ENCODE measurements at places on chromosomes 4 and X.
A peak's percentile ranks its signal among the peaks of the same experiment; 100 is the strongest.

GRCh38 chrX:64894454-64895038 is 81.7 kb downstream of the ZC4H2 start:
- DNase-seq = peak; percentile 44

DNA sequence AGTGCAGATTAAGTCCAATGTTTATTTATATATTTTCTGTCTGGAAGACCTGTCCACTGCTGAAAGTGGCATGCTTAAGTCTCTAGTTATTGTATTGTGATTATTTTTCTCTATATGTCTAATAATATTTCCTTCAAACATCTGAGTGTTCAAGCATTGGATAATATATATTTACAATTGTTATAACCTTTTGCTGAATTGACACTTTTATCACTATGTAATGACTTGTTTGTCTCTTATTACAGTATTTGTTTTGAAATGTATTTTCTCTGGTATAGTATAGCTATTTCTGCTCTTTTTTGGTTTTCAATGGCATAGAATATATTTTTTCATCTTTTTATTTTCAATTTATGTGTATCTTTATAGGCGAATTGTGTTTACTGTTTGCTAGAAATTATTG is 59.7 kb downstream of the EDA2R start:
- no peak for DNase-seq

DNA sequence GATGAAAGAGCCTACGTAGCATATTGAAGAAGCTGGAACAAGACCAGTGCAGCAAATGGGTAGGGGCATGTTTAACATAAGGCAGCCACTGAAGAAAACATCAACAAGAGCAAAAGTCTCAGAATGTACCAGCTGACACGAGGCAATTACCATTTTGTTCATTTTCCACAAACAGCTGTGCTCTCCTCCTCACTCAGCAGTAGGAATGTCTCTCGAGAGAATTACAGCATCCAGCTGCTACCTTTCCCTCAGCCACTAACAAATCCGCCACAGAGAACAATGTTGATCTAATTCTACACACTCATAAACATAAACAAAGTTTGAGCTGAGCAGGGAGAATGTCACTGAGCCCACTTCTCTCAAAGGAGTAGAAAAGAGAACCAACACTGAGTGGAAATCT is 68.0 kb downstream of the OPHN1 start:
- DNase-seq = no peak

DNA sequence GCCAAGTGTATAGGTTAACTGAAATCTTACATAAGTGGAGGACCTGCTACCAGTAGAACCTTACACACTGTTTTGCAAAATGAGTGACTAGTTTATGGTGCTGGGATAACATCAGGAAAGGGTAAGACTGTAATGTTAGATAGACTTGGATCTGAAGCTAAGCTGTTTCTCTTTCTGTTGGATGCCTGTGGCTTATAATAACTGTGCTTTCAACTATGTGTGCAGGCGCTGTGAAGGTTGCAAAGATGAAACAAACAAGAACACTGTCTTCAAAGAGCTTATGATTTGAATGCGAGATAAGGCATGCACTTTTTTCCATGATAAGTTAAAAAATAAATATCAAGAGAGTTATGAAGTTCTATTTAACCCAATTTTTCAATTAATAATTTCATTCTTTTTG is 34.5 kb upstream of the LCORL start:
- no peak for DNase-seq

GRCh38 chr4:104352211-104352610 is 142.5 kb downstream of the CXXC4 start:
- no peak for DNase-seq

DNA sequence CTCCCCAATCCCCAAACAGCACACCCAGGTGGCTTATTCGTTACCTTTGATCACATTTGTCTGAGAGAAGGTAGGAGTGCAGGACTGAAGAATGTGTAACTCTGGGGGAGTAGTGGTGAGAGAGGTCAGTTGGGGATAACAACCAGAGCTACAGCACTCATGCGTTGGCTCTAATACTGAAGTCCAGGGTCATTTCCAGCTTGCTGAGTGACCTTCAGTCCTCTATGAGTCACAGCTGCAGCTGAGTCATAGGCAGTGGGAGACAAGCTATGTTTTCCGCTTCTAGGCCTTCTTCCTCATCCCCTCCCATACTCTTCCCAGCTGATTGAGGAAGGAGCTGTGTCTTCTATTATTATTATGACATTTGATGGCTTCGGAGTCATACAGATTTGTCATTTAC is 31.6 kb upstream of the CT47C1 start:
- DNase-seq = no peak

DNA sequence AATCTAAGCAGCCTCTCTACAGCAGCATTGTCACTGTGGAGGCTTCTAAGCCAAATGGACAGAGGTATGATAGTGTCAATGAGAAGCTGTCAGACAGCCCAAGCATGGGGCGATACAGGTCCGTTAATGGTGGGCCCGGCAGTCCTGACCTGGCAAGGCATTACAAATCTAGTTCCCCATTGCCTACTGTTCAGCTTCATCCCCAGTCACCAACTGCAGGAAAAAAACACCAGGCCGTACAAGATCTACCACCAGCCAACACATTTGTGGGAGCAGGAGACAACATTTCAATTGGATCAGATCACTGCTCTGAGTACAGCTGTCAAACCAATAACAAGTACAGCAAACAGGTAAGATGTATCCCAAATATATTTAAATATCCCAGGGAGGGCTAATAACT is 4.1 kb downstream of the PCDH7 start:
- DNase-seq = no peak

DNA sequence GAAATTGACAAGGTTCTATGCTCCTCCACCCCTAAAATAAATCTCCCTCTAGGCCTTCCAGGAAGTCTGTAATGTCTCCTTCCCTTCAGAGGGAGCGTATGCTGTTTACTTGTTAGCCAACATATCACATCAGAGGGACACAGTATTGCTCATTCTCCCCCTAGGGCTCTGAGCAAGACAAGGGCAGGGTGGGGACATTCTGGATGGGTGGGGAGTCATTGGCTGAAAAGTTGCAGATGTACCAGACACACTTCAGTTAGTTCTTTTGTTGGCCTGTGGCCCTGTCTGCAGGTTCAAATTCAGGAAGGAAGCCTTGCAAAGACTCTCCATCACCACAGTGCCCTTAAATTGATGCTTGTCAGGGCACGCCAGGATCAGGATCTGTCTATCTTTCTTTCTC is 106.3 kb upstream of the TEX13D start:
- DNase-seq = no peak

DNA sequence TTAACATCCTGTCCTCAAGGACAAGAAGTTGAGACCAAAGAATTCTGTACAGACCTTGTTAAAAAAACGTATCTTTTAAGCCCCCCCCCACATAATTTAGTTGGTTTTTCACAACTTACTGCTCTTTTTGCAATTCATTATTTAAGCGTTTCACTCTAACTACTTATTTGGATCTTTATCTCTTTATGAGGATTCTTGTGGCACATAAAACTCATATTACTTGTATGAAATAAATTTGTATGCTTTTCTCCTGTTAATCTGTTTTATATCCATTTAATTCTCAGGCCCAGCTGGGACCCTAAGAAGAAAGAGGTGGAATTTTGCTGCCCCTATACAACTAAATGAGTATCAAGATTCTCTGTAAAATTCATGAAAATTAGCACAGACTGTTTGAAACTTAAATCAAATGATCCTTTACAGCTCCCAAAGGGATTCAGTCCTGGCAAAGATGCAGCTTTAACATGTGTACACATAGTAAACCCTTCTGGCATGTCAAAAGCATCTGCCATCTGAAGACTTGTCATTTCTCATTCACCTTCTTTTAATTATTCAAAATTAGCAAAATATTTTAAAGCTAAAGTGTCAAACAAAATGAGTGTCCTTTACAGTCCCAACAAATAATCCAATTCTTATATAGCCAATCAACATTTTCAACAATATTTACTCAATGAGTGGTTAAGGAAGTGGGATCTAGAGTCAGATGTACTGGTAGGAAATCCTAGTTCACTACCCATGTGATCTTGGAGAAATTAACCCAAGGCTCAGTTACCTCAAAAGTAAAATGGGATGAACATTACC is 17.7 kb downstream of the ARAP2 start:
- DNase-seq = no peak

DNA sequence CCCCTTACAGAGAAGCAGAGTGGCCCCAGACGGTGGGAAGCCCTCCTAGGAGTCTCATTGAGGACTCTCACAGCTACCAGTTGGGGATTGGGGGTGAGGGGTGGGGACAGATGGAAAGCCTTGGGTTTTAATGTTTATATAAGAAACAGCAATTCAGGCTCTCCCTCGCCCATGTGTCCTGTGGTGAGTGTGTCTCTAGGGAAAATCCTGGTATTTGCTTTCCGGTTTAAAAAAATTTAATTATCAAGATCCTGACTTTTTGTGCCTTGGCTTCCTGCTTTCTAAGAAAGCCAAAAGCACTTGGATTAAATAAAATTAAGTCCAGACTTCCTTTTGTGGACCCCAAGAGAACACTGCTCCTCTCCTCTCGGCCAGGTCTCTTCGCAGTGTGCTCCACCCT is 93.8 kb downstream of the SOWAHB start:
- no peak for DNase-seq

- no peak for DNase-seq
Observed at GRCh38 chr4:1763550-1764080, 29.5 kb upstream of the FGFR3 start.

- DNase-seq = no peak
Observed at GRCh38 chr4:41632481-41633073, 94.6 kb downstream of the LIMCH1 start.

DNA sequence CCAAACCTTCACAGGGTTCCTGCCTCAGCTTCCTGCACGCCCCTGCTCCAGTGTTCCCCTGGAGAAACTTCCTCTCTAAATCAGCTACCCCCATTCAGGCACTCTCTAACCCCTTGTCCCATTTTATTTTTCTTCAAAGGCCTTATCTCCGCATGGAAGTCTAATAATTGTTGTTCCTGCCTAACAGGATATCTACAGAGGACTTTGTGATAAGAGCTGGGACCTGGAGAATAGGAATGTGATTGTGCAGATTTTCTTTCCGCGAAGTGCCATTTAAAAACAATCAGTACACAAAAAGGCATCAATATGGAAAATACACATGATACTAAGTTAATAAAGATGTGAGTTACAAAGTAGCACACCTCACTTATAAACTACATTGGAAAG is 32.6 kb downstream of the LDB2 start:
- DNase-seq = no peak

- no peak for DNase-seq
Observed at GRCh38 chr4:40316333-40316781, 18.8 kb upstream of the CHRNA9 start.

- no peak for DNase-seq
Observed at GRCh38 chrX:149939655-149939904, 1.3 kb upstream of the EOLA2 start.

GRCh38 chr4:116303736-116304188 is 781.6 kb downstream of the TRAM1L1 start:
- no peak for DNase-seq

GRCh38 chrX:76279007-76279406 is 106.1 kb downstream of the PBDC1 start:
- peak; percentile 15 for DNase-seq

DNA sequence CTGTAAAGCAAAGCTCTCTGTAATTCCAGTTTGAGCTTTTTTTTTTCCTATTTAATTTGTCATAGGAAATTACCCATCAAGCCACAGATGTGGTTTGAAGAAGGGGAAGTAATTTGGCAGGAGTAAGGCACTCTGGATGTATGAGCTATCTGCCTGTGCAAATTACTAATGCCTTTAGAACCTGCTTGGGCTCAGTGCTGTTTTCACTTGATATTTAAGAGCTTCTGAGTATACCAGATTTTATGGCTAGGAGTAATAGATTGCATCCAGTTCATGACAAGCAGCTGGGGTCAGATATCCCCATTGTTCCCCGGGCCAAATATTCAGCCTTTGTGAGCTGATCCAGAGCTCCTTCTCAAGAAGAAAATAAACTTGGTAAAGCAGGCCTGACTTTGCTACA is 89.1 kb downstream of the DCAF8L2 start:
- DNase-seq = no peak

GRCh38 chr4:59565836-59566235 is 1634.3 kb upstream of the ADGRL3 start:
- no peak for DNase-seq

GRCh38 chrX:103573202-103573601 is 12.1 kb upstream of the TCEAL4 start:
- DNase-seq = no peak

DNA sequence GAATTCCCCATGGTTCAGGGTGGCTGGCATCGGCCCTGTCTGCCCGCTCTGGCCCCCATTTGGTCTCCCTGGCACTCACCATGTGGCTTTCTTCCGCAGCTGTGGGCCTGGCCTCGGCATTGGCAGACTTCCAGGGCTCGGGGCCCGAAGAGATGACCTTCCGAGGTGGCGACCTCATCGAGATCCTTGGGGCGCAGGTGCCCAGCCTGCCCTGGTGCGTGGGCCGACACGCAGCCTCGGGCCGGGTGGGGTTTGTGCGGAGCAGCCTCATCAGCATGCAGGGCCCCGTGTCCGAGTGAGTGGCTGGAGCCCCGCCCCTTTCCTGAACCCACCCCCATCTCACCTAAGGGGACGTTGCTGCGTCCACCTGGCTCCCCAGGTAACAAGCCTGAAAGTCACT is 20.1 kb downstream of the SH3TC1 start:
- DNase-seq = no peak

GRCh38 chr4:151951671-151952050 is 190.9 kb upstream of the GATB start:
- no peak for DNase-seq

DNA sequence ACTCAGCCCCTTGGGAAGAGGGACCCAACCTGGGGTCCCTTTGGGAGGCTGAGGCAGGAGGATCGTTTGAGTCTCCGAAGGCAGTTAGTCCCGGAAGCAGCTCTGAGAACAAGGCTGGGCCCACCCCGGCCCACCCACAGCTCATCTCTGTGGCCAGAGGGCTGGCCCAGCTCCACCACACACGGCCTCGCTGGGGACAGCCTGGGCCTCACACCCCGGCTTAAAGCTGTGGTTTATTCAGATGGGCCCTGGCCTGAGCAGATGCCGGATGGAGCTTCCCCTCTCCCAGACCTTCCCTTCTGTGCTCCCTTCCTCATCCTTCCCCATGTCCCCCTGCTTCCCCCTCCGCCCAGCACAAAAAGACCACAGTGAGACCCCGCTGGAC is 54.4 kb downstream of the FAM53A start:
- DNase-seq = no peak

DNA sequence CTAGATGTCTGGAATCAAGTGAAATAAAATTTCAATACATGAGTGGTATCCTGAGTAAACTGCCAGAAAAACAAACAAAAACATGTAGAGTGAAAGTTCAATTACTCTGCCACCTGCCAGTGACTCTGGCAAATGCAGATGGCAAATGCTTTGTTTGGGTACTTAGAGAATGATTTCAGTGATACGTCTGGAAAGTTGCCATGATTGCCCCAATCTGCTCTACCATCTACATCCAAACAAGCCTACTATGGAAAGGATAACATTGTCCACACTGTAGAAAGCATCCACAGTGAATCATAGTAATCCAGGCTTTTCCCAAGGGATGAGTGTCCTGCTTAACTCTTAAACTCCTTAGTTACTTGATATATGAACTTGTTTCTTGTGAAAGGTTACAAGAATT is 3.4 kb downstream of the SPATA4 start:
- DNase-seq = no peak

GRCh38 chr4:182562350-182562749 is 319.1 kb downstream of the TENM3 start:
- no peak for DNase-seq

Measured in stimulated activated CD4-positive, alpha-beta T cell treated with anti-CD3 and anti-CD28 coated beads, Interleukin-2, amount 100 ng/mL, for 48 hours (primary cell).